Breast epithelium (tissue), 4 donors: ENCODE measurements at places on chromosomes 5 and 9. TPM values are rescaled to one million over a fixed set of nuclear protein-coding genes. Genes with fewer than 3 reads are reported as not detected.

- no peaks in the 10 kb centered on the region for H3K27me3 ChIP-seq
- H3K36me3 ChIP-seq = no peaks in the 10 kb centered on the region
- peak; percentile 46 for DNase-seq
- H3K27ac ChIP-seq = no peak overlapping the region
These were observed 24.9 kb upstream of the IRX4 start for GRCh38 chr5:1907616-1908015.

DNA sequence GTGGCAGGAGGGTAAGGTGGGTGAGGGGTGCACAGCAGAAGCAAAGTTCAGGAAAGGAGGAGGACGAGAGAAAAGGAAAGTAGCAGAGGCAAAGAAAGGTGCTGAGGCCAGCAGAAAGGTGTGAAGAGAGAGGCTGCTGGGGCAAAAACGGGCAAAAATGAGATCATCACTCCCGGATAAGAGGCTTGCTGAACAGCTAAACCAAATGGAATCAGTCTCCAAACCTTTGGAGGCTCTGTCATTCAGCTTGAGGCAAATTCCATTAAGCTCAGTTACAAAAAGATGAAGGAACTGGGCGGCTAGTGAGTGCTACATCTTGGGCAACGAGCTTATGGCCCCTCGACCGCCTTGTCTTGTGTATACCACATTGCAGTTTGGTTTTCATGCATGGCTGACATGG, 136.4 kb downstream of the FSTL4 start:
- no peaks in the 10 kb centered on the region for H3K4me1 ChIP-seq
- DNase-seq = no peak
- H3K27ac ChIP-seq = no peak overlapping the region
- H3K4me3 ChIP-seq = no peak overlapping the region

GRCh38 chr9:127968700-127969383, 11.9 kb downstream of the EEIG1 start:
- H3K27ac ChIP-seq = peak overlapping the region; percentile 99
- peak overlapping the region; percentile 1 for H3K4me3 ChIP-seq
- no peaks in the 10 kb centered on the region for H3K27me3 ChIP-seq
- no peaks in the 10 kb centered on the region for H3K36me3 ChIP-seq
- peak; percentile 77 for DNase-seq
- H3K4me1 ChIP-seq = peaks cover 48% of the 10 kb centered on the region

DNA sequence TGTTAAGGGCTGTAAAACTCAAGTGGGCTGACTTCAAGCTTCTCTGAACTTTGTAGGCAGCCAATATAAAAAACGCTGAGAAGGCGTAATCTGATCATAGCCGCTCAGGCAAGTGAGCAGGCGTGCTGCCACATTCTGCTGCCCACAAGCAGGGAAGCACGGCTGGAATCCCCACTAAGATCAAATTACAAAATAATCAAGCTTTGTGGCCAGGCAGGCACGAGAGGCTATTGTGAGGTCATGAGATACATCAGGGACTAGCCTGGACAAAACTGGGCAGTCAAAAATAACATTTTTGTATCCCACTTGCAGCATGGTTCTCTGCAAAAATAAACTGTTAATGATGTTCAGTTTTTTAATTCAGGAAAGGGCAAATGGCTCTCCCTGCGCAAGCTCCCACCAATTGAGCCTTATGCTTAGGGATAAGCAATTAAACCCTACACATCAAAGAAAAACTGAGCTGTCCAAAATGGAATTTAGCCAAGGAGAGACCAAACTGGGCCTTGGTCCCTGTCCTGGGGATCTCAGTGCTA, 64.0 kb downstream of the POU5F2 start:
- no peak overlapping the region for H3K4me3 ChIP-seq
- H3K27me3 ChIP-seq = no peaks in the 10 kb centered on the region
- H3K27ac ChIP-seq = no peak overlapping the region
- H3K4me1 ChIP-seq = no peaks in the 10 kb centered on the region
- H3K36me3 ChIP-seq = no peaks in the 10 kb centered on the region

DNA sequence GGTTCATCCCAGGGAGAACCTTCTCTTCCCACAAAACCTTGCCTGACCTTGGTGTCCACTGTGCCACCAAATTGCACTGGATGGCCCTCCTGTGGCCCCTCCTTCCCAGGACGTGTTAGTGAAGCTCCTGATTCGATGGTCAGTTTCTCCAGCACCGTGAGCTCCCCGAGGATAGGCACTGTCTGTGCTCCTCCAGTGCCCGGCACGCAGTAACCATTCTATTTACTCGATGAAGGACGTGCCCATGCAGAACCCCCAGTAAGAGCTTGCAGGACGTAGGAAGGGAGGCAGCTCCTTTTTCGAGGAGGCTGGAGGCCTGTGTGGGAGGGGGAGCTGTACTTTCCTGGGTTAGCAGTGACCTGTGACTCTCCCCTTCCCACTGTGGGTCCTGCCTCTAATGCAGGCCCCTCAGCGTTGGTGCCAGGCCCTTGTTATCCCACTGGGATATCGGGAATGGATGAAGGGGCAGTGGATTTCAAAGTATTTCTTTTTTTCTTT, 39.6 kb downstream of the HABP4 start:
- DNase-seq = no peak
- H3K4me3 ChIP-seq = no peak overlapping the region
- no peaks in the 10 kb centered on the region for H3K36me3 ChIP-seq
- H3K4me1 ChIP-seq = peaks cover 5% of the 10 kb centered on the region
- no peaks in the 10 kb centered on the region for H3K27me3 ChIP-seq

GRCh38 chr5:130278136-130278535, 373.9 kb downstream of the CHSY3 start:
- H3K4me1 ChIP-seq = no peaks in the 10 kb centered on the region
- no peaks in the 10 kb centered on the region for H3K27me3 ChIP-seq
- H3K36me3 ChIP-seq = no peaks in the 10 kb centered on the region
- H3K4me3 ChIP-seq = no peak overlapping the region

DNA sequence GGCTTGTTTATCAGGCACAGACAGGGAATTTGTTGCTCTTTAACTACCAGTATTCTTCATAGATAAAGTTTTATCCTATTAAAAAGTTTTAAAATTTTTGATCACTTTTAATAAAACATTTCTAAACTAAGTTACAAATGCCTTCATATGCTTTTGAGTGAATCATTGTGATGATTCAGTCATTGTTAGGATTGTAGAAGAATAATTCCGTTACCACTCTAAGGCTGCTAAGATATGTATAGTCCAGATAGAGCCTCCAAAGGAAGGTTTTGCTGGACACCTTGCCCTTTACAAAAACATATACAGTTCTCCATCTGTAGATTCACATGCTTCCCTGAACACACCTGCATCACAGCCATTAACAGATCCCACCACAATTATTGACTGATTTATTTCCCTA, 233.7 kb downstream of the SPOCK1 start:
- no peaks in the 10 kb centered on the region for H3K27me3 ChIP-seq
- no peak overlapping the region for H3K27ac ChIP-seq
- H3K36me3 ChIP-seq = no peaks in the 10 kb centered on the region
- no peak for DNase-seq
- H3K4me3 ChIP-seq = no peak overlapping the region

- no peak for DNase-seq
- peaks cover 10% of the 10 kb centered on the region for H3K27me3 ChIP-seq
- H3K36me3 ChIP-seq = no peaks in the 10 kb centered on the region
- H3K4me1 ChIP-seq = peaks cover 13% of the 10 kb centered on the region
- peak overlapping the region; percentile 86 for H3K4me3 ChIP-seq
- peak overlapping the region; percentile 88 for H3K27ac ChIP-seq
These were observed 597 bp upstream of the TMEM250 start for GRCh38 chr9:136119061-136119882.

GRCh38 chr5:117793963-117794362, 1194.4 kb downstream of the DTWD2 start:
- H3K27ac ChIP-seq = no peak overlapping the region
- DNase-seq = no peak
- H3K27me3 ChIP-seq = no peaks in the 10 kb centered on the region
- no peaks in the 10 kb centered on the region for H3K4me1 ChIP-seq
- no peaks in the 10 kb centered on the region for H3K36me3 ChIP-seq

- H3K27ac ChIP-seq = no peak overlapping the region
- no peaks in the 10 kb centered on the region for H3K27me3 ChIP-seq
- no peak for DNase-seq
- H3K36me3 ChIP-seq = no peaks in the 10 kb centered on the region
- H3K4me1 ChIP-seq = no peaks in the 10 kb centered on the region
These were observed 308.1 kb upstream of the ADCY2 start for GRCh38 chr5:7087719-7088297.

Gene ARHGEF37
- total RNA-seq = 29.2 TPM

Gene CNTRL
- 22.9 TPM for total RNA-seq

Gene IRGM
- total RNA-seq = 0.73 TPM

Gene NTRK2
- total RNA-seq = 134 TPM

Gene DMGDH
- total RNA-seq = 2.9 TPM

Gene CDKN2A
- 0.80 TPM for total RNA-seq

Gene SOHLH1
- total RNA-seq = not detected
